NCI-H1092 (cell line): ENCODE measurements at places on chromosomes 3 and 15.

DNA sequence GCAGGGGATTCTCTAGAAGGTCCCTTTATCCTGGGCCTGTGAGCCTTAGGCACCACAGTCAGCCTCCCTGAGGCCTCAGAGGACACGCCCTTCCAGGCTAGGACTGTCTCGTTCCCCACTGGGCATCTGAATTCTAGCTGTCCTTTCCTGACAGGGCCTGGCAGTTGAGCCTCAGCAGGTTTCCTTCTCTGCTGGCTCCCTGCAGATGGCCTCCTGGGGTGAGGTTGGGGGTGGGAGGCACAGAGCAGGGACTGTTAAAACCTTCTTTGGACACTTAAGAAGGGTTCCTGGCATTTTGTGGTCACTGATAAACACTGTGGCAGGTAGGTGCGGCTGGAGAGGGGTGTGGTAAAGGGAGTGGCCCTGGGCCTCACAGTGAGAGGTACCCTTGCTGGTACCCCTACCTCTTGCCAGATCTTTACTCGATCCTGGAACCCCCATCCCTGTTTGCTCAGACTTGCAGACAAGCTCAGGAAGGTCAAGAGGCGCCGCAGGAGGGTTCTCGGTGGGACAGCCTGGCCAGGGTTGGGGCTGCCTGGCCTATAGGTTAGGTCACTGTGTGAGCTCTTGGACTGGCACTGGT lies 8.5 kb downstream of the CLK3 start:
- no peak for DNase-seq

GRCh38 chr3:127257351-127257750 lies 30.5 kb downstream of the PRR20G start:
- no peak for DNase-seq

DNA sequence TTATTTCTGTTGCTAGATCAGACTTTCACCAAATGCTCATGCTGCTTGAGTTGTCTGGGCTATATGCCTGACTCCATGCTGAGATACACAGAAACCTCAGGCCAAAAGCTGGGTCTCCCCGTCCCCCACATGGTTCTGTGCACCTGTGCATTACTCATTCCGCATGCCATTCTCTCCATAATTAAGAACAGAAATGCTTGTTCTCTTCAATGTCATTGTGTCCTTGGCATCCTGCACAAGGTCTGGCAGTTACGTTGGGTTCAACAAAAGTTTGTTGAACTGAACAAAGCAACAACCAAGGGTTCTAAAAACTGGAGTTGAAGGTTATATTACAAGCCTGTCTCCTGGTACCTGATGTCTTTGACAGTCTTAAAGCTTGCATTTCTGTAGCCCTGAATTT lies 177.5 kb downstream of the FNDC3B start:
- DNase-seq = no peak

- no peak for DNase-seq
Observed at GRCh38 chr15:95940431-95940985, 390.0 kb upstream of the NR2F2 start.

- no peak for DNase-seq
Observed at GRCh38 chr3:61771976-61772375, 210.6 kb downstream of the PTPRG start.

DNA sequence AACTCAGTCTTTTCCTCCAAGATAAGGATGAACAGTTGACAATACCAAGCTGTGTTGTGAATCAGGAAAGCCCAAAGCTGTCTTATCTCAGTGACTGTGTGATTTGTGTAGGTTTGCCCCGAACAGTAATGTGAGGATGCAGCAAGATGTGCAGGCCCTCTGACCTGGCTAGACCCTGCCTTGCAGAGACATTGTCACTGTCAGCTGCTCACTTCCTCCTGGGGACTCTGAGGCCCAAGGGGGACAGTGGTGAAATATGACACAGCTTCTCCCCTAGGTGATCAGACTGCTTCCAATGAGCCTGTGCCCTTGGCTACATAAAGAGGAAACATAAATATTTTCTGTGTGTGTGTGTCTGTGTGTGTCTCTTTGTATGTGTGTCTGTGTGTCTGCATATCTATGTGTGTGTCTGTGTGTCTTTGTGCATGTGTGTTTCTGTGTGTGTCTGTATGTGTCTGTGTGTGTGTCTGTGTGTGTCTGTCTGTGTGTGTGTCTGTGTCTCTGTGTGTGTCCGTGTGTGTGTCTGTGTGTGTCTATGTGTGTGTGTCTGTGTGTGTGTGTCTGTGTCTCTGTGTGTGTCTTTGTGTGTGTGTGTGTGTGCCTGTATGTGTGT lies 21.7 kb downstream of the LRRK1 start:
- no peak for DNase-seq

- no peak for DNase-seq
Observed at GRCh38 chr15:40937762-40938535, 8.8 kb downstream of the DLL4 start.

- no peak for DNase-seq
Observed at GRCh38 chr15:62549345-62549970, 384.4 kb upstream of the C2CD4B start.

GRCh38 chr3:61015859-61016258 lies 235.4 kb downstream of the FHIT start:
- no peak for DNase-seq

GRCh38 chr15:60086681-60087429 lies 82.7 kb downstream of the FOXB1 start:
- no peak for DNase-seq

GRCh38 chr3:75171630-75172230 lies 492.4 kb upstream of the FRG2C start:
- no peak for DNase-seq
